Esophagus squamous epithelium (tissue), 5 donors: ENCODE measurements at places on chromosomes 1 and 21.

- no peak for DNase-seq
These were observed 34.1 kb downstream of the TMCO4 start for GRCh38 chr1:19765623-19766022.

- DNase-seq = no peak
These were observed 14.3 kb downstream of the SDHB start for GRCh38 chr1:17039522-17039921.

- DNase-seq = no peak
These were observed 5.2 kb downstream of the CAPN9 start for GRCh38 chr1:230752407-230752806.

- no peak for DNase-seq
These were observed 8.4 kb upstream of the SPATA1 start for GRCh38 chr1:84497631-84498275.

GRCh38 chr1:981491-981954, 370 bp downstream of the PERM1 start:
- DNase-seq = no peak

DNA sequence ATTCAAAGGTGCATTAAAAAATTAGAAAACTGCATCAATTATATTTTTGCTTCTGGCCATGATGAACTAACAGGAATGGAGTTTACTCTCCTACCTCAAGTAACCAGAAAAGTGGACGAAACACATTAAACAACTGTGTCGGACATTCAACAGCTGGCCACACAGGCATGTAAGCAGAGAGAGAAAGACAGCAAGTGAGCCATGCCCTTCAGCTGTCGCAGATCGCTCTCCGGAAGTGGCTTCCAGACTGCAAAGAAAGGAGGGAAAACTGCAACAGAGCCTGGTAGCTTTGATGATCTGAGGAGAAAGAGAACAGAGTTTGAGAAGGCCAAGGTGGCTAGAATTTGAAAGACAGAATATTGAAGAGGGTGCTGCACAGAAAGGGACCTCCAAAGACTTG, 557.2 kb downstream of the MATN1 start:
- DNase-seq = no peak

GRCh38 chr1:58841455-58841854, 57.6 kb upstream of the JUN start:
- DNase-seq = no peak

GRCh38 chr1:21638531-21639341, 30.4 kb downstream of the RAP1GAP start:
- DNase-seq = no peak

DNA sequence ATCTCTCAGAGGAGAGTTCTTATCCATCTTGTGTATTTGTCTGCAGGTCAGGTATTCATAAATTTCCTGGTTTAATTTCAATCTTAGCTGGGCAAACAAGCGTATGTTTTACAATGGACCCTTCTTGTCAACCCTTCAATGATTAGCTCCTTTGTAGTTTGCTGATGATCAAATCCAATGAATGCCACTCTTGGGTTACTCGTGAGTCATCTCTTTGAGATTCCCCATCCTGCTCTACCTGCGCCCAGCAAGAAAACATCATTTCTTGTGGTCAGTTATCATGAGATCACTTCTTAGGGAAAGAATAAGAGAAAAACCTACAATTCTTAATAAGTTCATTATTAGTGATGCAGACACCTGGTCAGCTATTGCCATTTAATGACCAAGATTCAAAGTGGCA, 572.3 kb upstream of the PKN2 start:
- DNase-seq = no peak

- DNase-seq = no peak
These were observed 22.1 kb downstream of the KCNA2 start for GRCh38 chr1:110584045-110584444.

DNA sequence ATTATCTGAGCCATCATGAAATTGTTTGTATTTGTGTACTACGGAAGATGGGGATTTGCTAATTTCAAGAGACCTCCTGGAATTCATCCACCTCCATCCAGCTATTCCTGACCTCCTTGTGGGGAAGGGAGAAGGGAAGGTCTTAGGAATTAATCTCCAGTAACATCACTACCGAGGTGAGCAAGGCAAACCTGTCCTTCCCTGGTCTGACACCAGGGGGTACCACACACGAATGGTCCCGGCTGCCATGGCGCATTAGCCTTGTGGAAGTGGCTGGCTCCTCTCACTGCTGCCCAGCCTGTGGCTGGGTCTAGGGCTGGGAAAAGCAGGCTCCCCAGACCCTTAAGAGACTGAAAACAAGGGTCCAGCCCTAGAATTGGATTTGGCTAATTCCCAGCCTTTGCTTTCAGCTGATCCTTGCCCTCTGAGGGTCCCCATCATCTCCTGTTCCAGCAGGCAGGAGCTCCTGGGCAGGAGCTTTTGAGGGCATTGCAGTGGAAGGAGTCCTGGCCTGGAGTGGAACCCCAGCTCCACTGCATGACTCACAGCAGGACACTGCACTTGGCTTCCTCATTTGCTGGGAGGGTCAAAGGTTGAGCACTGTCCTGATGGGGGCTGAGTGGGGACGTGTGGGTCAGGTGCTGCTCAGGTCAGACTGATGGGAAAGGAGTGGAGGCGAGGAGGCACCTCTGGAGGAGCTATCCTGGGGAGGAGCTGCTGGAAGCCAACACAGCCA, 34.8 kb downstream of the RIMS3 start:
- DNase-seq = no peak

DNA sequence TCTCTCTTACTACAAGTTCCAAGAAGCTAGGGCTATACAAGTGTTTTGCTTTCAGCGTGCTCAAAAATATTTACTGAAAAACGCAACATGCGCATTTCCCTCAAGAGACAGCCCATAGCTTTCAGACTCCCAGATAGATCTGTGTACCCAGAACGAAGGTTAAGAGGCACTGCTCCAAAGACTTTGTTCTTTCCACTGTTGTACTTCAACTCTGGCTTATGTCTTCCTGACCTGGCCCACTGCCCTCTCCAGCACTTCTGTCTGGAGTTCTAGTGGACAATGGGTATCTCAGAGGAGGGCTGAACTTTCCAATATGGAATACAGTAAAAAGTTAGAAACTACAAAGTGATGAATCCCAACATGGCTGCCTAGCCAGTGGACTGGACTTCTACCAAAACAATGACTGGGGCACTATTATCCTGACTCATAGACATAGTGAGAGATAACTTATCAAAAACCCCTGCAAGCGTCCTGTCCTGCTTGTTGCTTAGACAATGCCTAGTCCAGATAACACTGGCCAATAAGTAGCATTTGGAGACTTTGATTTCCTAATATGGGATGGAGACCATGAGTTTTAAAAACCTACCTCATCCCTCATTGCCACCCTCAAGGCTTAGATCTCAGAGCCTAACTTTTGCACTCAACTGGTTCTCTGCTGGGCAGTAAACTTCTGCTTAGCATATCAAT, 8.8 kb upstream of the ADAR start:
- no peak for DNase-seq

- DNase-seq = no peak
These were observed 15.0 kb upstream of the TGFB2 start for GRCh38 chr1:218330043-218330623.

DNA sequence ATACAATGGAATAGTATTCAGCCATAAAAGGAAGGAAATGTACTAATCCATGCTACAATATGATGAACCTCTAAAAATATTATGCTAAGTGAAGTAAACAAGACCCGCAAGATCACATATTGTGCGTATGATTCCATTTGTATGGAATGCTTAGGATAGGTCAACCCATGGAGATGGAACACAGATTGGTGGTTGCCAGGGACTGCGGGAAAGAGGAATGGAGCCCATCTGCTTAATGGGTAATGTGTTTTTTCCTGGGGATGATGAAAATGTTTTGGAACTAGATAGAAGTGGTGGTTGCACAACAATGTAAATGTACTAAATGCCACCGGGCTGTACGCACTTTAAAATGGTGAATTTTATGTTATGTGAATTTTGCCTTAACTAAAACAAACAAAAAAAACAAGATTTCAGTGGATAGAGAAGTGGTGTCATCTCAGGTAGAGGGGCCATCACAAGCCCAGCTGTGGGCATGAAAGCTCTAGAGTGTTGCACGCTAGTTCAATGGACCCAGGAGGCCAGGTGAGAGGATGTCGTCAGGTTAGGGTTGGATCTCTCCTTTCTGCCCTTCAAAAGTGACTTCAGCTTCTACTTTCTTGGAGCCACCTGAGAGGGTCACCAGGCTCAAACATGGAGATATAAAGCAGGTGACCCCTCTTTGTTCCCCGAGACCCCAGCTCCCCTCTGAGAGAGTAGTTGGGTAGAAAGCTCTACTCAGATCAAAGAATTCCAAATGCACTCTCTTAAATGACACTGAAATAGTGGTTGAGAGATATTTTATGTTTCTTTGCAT, 2.5 kb downstream of the C1orf115 start:
- DNase-seq = no peak

DNA sequence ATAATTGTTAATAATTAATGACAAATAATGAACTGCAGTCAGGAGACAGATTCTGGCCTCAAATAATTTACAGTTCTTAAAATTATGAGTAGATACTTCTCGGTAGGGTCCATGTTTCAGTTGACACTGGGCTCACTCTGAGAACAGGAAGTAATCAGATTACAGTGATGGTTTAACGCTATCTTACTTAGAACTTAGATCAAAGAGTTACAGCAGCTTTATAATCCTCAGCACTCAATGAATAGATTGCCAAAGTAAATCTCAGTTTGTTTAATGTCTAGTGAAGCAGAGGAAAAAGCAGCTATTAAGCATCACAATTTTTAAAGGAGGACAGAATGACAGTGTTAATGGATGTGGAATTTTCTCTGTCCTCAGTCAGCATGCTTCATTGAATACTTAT, 79.6 kb downstream of the PDE4B start:
- DNase-seq = no peak

DNA sequence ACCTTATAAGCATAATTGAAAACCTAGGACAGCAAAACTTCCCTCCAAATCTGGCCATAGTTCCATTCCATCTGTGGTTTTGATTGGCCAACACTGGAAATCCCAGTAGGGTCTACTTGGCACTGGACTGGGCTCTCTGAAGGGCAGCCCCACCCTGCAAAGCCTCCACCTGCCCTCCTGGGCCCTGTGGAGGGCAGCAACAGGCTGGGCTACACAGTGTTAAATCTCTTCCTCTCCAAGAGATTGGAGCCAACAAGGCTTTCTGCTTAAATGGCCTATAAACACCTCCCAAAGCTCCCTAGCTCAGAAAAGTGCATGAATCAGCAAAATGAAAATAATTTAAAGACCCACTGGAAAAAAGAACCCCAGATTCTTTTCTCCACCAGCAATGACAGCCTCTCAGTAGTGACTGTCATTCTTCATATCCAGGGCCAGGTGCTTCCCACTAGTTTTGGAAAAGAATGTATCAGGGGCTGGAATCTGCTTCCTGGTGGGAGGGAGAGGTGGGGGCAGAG, 58.5 kb downstream of the BEND5 start:
- no peak for DNase-seq

DNA sequence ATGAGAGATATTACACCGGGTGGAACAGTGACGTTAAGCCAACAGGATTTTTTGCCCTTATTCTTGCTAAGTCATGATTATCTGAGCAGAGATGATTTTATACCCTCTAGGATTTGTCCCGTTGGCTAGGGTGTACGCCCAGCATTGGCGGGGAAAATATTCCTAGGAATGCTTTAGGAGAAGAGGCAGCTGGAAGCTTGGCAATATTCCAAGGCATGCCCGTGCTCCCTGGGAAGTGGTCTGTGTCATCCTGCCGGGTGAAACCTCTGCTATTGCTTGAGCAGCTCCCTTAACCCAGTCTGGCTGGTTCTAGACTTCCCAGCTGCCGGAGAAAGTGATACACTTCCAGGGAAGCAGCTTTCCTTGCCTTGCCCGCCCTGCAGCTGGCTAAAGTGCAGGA, 16.2 kb downstream of the CHRNB2 start:
- DNase-seq = no peak

DNA sequence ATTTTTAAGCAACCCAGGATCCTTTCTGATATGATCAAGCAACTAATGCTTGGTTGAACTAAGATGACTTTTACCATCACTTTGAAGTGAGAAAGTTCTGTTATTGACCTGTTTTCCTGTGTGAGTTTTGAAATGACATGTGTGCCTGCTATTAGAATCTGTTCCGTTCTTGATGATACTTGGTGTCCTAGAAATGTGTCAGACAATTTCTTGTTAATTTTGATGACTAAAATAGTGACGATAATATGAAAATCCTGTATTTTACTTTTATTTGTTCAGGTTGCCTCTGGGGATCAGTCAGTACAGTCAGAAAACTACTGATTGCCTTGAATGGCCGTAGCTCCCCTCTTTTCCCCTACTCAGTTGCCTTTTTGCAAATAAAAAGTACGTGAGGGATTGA, 228.0 kb downstream of the RYR2 start:
- DNase-seq = no peak

DNA sequence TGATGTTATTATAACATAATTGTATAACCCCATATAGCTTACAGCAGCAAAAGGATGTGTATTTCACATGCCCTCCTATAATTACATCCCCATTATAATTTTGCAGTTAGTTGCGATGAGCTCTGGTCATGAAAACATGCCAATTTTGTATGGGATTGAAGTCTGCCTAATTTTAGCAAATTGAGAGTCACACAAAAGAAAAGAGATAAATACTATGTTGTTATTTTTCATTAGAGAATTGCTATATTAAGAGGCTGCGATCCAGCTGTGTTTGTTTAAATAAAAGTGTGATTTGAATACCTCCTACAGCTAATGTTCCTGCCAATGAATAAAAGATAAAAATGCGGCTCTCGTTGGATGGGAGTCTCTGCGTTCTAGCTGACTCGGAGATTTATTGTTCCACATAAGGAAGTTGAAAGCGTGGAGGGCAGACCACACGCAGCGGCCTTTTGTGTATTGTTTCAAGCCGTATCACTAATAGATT, 461.0 kb upstream of the NFIA start:
- DNase-seq = no peak

GRCh38 chr1:245242989-245243388, 88.2 kb downstream of the KIF26B start:
- DNase-seq = no peak

DNA sequence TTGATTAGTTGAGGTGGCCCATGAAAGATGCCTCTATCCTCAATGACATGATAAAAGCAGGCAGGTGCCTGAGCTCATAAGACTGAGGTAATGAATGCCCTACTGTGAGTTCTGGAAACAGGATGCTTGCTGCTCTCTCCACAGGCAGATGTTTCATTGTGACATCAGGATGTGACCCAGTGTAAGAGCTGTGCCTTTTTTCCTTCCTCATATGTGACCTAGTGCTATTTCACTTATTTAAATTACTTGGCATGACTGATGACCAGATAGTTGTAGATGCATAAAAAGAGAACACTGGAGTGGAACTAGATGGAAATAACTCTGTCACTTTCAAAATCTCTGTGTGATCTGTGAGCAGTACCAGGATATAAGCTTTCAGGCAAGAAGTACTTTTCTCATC, 31.9 kb downstream of the KIF14 start:
- no peak for DNase-seq

DNA sequence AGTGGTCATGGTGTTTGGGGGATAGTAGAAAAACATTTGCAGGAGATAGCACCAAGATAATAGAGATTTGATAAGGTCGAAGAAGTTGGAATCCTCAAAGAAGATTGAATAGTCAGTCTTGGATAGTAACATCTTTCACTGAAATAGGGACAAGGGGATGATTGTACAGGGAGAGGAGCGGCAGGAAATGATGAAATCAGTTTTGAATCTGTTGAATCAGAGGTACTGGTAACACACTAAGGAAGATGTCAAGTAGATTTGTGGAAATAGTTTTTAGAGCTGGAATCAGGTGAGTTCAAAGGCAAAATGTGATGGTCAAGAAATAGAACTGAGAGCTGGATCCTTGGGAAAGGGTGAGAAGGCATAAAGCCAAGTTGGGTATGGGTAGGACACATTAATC, 26.5 kb downstream of the CAP1 start:
- DNase-seq = no peak
